ENCODE measurements at places on chromosomes 2 and 18. TPM values are rescaled to one million over a fixed set of nuclear protein-coding genes. Genes with fewer than 3 reads are reported as not detected.
A peak's percentile ranks its signal among the peaks of the same experiment; 100 is the strongest.

- DNase-seq, result no peak
Measured at GRCh38 chr2:1606046-1606400, 138.3 kb downstream of the PXDN start.

- DNase-seq, result no peak
Measured at GRCh38 chr2:108370080-108370479, 7.7 kb upstream of the SULT1C4 start.

GRCh38 chr2:42220566-42220965 is 51.4 kb downstream of the EML4 start:
- no peak for DNase-seq

GRCh38 chr2:60551240-60552077 is 2.0 kb downstream of the BCL11A start:
- peak; percentile 60 for DNase-seq

GRCh38 chr18:39799006-39799405 is 2156.0 kb upstream of the PIK3C3 start:
- no peak for DNase-seq

DNA sequence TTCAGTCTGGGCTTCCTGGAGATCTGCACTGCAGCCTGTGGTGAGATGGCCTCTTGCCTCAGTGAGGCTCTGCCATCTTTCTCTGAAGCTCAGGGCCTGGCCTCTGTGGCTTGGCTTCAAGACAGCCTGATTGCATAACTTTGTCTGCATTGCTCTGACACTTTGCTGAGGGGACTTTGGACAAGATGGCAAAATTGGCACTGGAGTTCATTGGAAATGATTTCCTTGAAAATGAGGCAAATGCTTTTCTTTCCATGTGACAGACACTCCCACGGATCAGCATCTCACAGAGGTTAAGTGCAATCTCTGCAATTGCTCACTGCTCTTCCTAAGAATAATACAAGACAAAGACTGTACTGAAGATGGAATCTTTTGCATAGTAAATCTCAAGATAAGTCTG is 166.8 kb downstream of the KCNS3 start:
- DNase-seq, result no peak

PSMA8 gene
- total RNA-seq, result not detected

DNA sequence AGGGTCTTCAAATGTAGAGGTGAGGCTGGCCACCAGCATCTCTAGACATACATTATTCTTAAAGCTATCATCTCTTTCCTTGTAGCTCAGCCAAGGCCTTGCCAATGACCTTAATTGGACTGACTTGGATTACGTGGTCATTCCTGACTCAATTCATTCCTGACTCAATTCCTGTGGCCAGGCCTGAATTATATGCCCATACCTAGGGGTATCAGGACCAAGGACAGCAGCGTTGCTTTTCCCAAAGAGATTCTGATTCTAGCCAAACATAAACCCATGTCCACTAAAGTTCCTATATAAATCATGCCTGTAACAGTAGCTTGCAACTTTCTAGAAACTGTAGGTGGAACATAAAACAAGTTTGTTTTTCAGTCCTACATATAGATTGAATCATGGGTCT is 231.7 kb downstream of the ARL6IP6 start:
- DNase-seq, result no peak

DNA sequence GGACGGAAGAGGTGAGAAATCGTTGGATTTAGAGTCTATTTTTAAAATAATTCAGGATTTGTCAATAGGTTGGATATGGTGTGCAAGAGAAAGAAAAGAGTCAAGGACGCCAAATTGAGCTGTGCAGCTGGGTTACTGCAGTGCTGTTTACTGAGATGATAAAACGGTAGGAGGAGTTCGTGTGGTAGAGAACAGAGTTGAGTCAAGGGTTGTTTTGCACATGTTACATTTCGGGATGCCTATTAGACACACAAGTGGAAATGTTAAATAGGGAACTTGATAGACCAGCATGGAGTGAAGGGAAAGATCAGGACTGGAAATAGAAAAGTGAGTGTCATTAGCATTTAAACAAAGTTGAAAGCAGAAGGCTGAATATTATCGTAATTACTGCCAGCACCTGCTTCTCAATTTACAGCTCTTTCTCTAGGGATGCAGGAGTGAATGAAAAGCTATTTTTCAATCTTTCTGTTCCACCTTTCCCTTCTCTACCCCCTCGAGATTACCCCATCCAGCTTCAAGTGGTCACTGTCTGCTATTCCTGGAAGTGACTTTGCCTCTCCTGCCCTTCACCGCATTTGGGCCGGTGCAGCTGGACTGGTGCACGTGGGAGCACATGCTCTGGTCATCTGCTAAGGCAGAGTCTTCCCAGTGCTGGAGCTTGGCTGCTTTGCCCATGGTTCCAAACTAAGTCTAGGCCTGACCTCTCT is 30.3 kb downstream of the GPR75 start:
- DNase-seq, result peak; percentile 65

DNA sequence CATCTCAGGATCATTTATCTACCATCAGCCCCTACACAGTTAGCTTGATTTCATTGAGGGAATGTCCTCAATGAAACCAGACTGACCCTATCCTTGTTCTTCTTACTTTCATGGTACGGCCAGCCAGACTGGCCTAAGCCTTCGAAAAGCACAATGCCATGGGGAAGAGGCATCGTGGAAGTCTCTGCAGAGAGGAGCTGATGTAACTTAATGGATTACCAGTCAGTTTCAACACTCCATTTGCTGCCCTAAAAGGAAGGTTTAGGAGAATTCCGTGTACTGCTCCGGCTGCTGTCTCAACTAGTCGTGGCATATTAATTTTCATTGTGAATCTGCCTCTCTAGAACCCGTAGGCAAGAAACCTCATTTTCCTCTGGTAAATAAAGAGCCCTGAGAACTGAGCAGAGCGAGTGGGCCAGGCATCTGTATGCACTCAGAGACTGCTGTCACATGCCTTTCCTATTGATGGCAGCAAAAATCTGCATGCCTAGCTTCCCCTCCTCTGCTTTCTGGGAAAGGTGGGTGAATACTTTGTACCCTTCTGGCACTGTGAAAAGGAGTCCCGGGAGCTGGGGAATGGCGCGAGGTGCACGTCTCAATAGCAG is 184.9 kb downstream of the KLHL29 start:
- no peak for DNase-seq

DPP4 gene
- total RNA-seq, result 32.1 TPM

SEPTIN10 gene
- 38.4 TPM for total RNA-seq

Data from right lobe of liver (tissue), 6 donors.